ENCODE measurements at places on chromosomes 2 and 18. TPM values are rescaled to one million over a fixed set of nuclear protein-coding genes. Genes with fewer than 3 reads are reported as not detected.

Gene KIAA2012
- 0.47 TPM for total RNA-seq

Gene CHN1
- total RNA-seq: 44.3 TPM

Gene BCS1L
- total RNA-seq: 23.4 TPM

Gene GALR1
- 0.16 TPM for total RNA-seq

Gene SERPINB13
- not detected for total RNA-seq

Data from occipital lobe (tissue), 3 donors.